GM20000 (cell line): ENCODE measurements at places on chromosomes 13 and 19.
A peak's percentile ranks its signal among the peaks of the same experiment; 100 is the strongest.

DNA sequence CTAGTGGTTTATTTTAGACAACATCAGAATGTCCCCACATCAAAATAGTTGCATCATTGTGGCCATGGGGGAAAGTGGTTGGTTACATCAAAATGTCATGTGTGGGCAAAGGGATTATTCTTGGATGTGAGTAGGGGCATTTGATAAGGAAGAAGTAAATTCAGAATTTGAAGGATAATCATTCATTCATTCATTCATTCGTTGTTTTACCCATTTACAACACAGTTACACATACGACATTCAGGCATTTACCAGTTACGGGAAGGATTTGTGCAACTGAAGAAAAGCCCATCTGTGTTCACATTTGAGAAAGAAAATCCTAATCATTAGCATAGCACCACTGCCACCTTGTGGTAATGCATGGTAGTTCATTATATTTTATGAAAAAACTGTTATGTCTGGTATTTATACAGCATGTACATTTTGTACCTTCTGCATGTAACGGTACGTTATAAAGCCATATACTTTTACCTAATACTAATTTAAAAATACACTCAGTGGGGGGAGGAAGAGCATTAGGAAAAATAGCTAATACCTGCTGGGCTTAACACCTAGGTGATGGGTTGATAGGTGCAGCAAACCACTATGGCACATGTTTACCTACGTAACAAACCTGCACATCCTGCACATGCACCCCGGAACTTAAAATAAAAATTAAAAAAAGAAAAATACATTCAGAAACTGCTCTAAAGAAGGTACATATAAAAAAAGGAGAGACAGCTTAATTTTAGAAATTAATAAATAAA is 62.1 kb downstream of the DGKH start:
- DNase-seq: peak; percentile 44

DNA sequence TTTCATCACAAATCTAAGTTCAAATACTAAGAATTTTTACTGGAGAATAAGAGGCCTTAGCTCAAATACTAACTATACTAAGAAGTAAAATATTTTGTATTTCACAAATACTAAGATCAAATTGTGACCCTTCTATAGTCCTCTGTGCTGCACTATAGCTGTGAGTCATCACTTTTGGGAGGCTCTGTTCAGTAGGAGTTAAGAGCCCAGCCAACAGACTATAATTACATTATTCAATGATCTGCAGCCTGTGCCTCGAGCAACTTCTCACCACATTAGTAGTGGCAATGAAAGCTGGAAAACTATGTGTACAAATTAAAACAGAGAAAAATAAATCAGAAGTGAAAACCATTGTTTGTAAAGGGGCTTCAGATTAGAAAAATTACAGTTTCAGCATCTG is 147.3 kb upstream of the GPC6 start:
- no peak for DNase-seq

DNA sequence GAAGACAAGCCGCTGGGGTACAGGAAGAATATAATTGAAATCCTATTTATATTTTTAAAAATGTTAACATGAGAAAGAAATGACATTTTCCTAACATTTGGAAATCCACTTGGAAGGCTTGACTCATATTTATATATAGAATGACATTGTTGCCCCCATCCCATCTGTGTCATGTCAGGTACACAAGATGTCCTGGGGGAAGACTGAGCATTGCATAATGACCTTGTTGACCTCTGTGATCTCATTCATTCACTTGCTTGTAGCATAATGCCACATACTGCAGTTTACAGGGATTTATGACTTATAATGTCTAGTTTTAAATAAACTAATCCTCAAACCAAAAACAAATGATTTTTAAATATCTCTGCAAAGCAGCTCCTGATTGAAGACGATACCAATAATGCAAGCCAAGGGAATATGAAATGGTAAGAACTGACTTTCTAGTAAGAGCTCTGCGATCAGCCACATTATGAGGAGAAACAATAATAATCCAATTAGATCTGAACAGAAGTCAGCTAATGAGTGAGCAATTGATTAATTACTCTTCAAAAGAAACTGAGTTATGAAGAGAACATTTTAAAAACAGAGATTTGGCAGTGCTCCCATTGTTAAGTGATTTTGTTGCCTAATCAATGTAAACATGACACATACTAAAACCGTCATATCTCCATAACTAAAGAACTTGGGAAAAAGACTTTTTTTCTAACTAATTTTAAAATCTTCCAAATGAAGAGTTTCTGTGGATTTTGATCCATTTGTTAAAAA is 21.2 kb upstream of the VWA8 start:
- DNase-seq: no peak

- no peak for DNase-seq
These were observed 673 bp downstream of the ZNF486 start for GRCh38 chr19:20167651-20168122.

DNA sequence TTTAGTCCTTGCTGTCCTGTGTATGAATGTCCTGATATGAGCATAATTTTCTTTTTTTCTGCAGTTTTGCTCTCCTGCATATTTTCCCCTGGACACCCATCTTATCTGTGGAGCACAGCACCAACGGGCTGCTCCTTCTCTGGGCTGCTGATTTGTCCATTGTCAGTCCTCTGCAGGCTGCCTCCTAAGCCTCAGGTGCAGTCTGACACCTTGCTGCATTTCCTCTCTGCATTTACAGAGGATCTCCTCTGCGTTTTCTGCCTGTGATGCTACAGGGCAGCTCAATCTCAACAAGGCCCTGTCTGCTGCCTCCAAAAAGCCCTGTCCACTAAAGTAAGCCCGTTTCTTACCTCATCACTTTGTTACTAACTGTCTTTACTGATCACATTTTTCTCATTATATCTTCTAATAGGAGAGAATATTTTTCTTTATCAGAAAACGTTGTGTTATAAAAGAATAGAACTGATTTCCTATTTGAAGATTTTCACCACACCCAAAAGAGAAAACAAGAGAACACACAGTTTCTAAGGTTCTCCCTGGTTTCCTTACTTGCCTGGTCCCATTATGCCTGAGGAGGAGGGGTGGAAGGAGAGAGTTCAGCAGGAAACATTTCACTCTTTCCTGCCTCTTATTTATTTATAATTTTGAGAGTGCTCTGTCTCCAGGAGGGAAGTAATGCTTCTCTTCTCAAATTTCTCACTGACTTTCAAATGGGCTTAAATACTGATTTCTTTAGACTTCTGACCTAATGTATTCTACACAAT is 65.6 kb upstream of the TDRD3 start:
- no peak for DNase-seq

DNA sequence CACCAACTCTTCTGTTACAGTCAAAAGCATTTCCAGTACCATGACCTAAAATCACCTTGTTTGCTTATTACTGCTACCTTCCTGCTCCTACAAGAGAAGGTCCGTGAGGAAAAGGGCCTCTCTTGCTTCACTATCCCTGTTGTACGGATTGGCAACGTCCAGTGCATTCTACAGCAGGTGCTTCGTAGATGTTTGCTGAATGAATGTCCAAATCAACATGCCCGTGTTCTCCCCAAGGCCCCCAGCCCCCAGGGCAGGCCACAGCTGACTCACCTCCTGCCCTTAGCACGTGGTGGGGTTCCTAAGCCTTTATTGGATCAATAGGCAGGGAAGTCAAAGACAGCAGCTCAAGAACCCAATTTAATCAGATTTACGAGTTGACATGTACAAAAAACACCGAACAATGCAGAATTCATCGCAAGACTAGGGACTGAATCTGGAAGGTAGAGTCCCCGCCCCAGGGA is 5.5 kb upstream of the NAPA start:
- DNase-seq: no peak

DNA sequence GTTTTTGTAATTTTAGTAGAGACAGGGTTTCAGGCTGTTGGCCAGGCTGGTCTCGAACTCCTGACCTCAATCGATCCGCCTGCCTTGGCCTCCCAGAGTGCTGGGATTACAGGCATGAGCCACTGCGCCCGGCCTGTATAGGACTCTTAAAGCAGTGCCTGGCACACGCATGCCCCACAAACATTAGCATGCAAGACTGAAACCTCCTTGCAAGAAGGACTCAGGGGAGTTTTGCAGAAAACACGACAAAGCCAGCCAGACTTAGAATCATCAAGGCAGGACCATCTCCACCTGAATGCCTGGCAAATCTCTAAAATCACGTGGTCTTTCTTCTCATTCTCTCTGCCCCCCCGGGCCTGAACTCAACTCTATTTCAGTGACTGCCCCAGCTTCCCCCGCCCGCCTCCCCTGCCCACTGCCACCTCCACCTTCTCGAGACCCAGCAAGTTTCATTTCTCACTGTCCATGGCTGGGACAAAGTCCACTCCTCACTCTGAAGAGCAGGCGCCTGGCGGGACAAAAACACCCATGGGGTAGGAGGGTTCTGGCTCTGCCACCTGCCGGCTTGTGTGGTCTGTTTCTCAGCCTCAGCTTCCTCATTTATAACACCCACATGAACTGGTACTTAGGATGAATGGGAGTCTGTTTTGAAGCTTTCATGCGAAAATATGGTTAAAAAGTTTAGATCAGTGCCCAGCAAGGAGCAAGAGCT is 2.4 kb downstream of the TICAM1 start:
- peak; percentile 51 for DNase-seq

- DNase-seq: peak; percentile 65
These were observed 3.7 kb downstream of the FUZ start for GRCh38 chr19:49809160-49809940.

DNA sequence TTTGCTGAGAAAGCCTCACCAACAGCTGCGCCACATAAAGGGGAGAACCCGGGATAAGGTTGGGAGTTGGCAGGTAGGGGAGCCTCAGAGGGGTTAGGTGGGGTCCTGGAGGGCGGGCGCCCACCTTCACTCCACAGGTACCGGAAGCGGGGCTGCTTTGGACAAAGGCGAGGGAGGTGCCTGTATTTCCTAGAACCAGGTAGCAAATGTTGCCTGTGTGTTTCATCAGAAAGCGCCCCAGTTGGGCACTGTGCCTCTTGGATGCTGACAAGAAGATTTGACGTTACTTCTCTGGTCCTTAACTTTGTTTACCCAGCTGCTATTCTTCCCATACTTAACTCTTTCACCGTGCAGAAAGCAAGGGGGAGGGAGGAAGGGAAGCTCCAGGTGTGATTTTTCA is 278.9 kb downstream of the ZNF536 start:
- DNase-seq: no peak

GRCh38 chr13:20331419-20331818 is 99.3 kb upstream of the GJB6 start:
- DNase-seq: no peak

GRCh38 chr19:7864690-7865074 is 9.5 kb downstream of the PRR36 start:
- DNase-seq: no peak

DNA sequence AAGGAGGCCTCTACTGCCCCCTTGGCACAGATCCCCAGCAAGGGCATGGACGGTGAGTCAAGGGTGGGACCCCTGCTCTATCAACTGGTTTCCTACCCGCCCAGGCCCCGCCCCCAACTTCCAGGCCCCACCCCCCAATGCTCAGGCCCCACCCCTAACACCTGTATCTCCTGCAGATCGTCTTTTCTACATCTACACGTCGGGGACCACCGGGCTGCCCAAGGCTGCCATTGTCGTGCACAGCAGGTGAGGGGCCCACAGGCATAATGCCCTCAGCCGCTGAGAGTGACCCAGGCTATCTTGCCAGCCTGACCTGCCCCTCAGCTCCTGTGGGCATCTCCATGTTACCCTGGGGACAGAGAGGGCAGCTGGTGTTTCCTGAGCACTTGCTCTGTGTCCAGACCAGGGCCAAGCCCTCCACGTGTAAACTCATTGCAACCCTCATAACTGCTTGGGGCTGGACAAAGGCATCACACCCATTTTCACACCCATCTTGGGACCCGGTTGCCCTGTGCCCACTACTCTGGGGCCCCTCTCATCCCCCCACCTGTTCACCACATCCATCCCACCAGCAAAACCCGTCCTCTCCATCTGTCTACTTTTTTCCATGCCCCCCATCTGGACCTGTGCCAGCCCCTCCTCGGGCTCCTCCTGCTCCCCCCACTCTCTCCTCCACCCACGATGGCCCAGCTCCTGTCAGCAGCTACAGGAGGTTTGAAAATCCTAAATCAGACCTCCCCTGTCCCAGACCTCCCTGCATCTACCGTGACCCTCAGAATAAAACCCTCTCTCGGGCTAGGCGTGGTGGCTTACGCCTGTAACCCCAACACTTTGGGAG is 17.2 kb downstream of the SLC27A1 start:
- peak; percentile 10 for DNase-seq

DNA sequence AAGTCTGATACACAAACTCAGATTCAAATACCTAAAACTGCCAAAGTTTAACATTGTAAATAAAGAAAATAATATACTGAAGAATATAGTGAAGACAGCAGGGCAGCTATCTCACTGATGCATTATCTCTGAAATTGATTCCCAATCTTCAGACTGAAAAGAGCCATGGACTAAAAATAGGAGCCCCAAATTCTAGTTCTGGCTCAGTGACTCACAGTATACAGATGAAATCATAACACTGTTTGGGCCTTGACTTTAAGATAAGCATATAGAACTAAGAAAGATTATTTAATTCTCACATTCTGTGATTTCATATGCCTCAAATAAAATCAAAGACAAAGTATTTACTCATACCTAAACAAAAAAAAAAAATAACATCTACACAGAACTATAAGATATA is 53.9 kb downstream of the RBM26 start:
- DNase-seq: no peak
